HCT116 (cell line): ENCODE measurements at places on chromosomes 4 and X. TPM values are rescaled to one million over a fixed set of nuclear protein-coding genes. Genes with fewer than 3 reads are reported as not detected.

The NRK gene
- total RNA-seq, result 0.05 TPM

The SLC10A3 gene
- 16.2 TPM for total RNA-seq

The TMSB15A gene
- 17.0 TPM for total RNA-seq

The SYTL4 gene
- 8.8 TPM for total RNA-seq

The FAAH2 gene
- total RNA-seq, result 6.1 TPM

The UGT8 gene
- total RNA-seq, result 14.8 TPM

The CLDN2 gene
- 0.10 TPM for total RNA-seq

The NAT8L gene
- total RNA-seq, result 9.2 TPM

The UGT2B15 gene
- total RNA-seq, result 0.17 TPM

The CCKAR gene
- not detected for total RNA-seq

The SLC16A2 gene
- total RNA-seq, result 0.32 TPM

The PCSK1N gene
- total RNA-seq, result 0.22 TPM

The ARMCX1 gene
- 0.15 TPM for total RNA-seq

DNA sequence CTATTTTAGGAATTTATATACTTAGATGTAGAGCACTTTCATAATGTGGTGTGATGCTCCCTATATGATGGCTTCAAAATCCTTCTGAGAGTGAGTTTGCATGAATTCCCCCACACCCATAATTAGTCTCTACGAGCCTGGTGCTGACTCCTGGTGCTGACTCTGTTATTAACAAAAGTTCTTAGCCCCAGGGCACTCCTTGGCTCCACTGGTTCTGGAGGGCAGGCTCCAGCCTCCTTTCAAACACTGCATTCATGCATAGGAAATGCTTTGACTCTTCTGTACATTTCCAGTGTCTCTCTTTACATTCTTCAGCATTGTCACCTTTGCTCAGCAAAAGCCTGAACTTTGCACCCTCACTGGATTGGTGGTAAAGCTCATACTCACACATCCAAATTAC is 64.0 kb downstream of the LNX1 start:
- H3K27ac ChIP-seq, result no peak overlapping the region
- peaks cover 15% of the 10 kb centered on the region; the same call in 1 of the 2 replicates for H3K27me3 ChIP-seq
- no peak overlapping the region for H3K4me3 ChIP-seq
- no peaks in the 10 kb centered on the region for H3K4me1 ChIP-seq

- no peaks in the 10 kb centered on the region for H3K27me3 ChIP-seq
- DNase-seq, result peak; percentile 8
- H3K4me3 ChIP-seq, result no peak overlapping the region
- 0 out of 2 replicates have a peak overlapping the region, but pooled peaks have one; percentile 3 for H3K27ac ChIP-seq
Measured at GRCh38 chr4:154877110-154877760, 96.2 kb downstream of the RBM46 start.

DNA sequence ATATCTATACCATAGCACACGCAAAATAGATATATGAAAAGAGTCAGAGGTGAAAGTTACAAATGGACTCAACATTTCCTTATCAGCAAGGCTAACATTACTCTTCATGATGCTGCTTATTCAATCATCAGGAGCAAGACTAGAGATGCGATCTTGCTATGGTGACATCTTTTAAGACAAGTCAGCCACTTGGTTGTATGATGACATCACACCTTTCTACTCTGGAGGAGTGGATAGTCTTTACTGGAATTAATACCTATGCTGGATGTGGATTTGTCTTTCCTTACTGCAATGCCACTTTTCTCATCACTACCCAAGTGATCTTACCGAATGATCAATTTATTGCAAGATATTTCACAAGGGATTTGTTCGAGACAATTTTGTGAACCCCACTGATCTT is 87.0 kb upstream of the SPOCK3 start:
- DNase-seq, result no peak
- H3K27ac ChIP-seq, result no peak overlapping the region
- H3K36me3 ChIP-seq, result no peaks in the 10 kb centered on the region
- H3K4me3 ChIP-seq, result no peak overlapping the region
- H3K27me3 ChIP-seq, result no peaks in the 10 kb centered on the region
- no peaks in the 10 kb centered on the region for H3K4me1 ChIP-seq

DNA sequence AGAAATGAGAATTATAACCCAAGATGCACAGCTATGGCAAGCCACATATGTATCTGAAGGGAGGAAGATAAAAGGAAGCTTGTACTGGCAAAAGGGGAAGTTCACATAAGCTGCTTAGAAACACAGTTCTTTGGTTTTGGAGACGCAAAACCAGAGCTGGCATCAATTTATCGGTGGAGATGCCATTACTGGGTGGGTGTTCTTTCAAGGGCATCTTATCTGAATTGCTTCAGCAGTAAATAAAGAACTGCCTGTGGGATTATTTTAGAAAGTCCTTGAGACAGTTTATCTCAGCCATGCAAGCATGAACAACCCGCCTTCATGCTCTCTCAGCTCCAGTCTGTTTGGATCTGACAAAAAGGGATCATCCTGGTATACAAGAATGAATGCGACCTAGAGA is 60.8 kb downstream of the DDX60 start:
- H3K27ac ChIP-seq, result no peak overlapping the region
- H3K4me1 ChIP-seq, result no peaks in the 10 kb centered on the region
- no peaks in the 10 kb centered on the region for H3K27me3 ChIP-seq
- no peak for DNase-seq
- H3K36me3 ChIP-seq, result no peaks in the 10 kb centered on the region

- peak within 1 kb of the TSS; percentile 58 for H3K27ac ChIP-seq
- peak within 1 kb of the TSS; percentile 84 for H3K4me3 ChIP-seq
- peaks cover 20% of the 10 kb centered on the region for H3K4me1 ChIP-seq
- H3K27me3 ChIP-seq, result no peaks in the 10 kb centered on the region
- H3K36me3 ChIP-seq, result no peaks in the 10 kb centered on the region; the same call in 1 of the 2 replicates
- peak; percentile 84 for DNase-seq
Measured at GRCh38 chrX:46545111-46546005, at the start of gene ZNF674. TSS of gene ZNF674 (minus strand) at chrX:46545421. CDS start at chrX:46542087, 3,334 bp downstream.

- no peak for DNase-seq
- H3K27me3 ChIP-seq, result no peaks in the 10 kb centered on the region
- H3K4me3 ChIP-seq, result no peak overlapping the region
- H3K36me3 ChIP-seq, result no peaks in the 10 kb centered on the region
- H3K4me1 ChIP-seq, result no peaks in the 10 kb centered on the region
Measured at GRCh38 chr4:39227906-39228305, 45.6 kb downstream of the WDR19 start.

DNA sequence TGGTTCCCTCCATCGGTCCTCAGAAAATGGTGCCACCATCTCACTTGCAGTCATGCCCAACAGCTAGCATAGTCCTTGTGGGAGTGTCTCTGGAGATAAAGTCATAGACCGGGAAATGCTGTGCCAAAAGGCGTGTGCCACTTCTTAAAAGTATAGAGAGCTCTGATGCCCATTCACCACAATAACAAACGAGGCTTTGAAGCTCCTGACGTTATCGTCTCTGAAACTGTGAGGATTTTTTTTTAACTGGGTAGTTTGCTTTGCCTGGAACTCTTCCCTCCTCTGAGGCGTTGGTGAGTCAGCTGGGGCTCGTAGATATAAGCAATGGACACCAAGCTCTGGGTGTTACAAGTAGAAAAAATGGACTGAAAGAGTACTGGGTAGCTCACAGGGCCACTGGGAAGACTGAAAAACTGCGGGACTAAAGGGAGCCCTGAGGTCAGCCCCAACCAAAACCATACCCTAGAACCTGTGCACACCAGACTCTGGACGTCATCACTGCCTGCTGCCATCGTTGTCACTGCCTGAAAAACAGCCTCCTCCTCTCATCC is 89.4 kb upstream of the TRIM2 start:
- H3K27me3 ChIP-seq, result no peaks in the 10 kb centered on the region
- peak; percentile 69 for DNase-seq
- no peaks in the 10 kb centered on the region for H3K36me3 ChIP-seq
- H3K4me3 ChIP-seq, result 0 out of 2 replicates have a peak overlapping the region, but pooled peaks have one; percentile 6
- H3K27ac ChIP-seq, result peak overlapping the region; percentile 39
- H3K4me1 ChIP-seq, result peaks cover 26% of the 10 kb centered on the region

- H3K4me3 ChIP-seq, result no peak overlapping the region
- no peak for DNase-seq
- H3K27ac ChIP-seq, result no peak overlapping the region
- H3K4me1 ChIP-seq, result peaks cover 21% of the 10 kb centered on the region
Measured at GRCh38 chrX:10507181-10507580, 113.2 kb downstream of the MID1 start.

- DNase-seq, result peak; percentile 32
- no peak overlapping the region for H3K27ac ChIP-seq
- H3K27me3 ChIP-seq, result no peaks in the 10 kb centered on the region
Measured at GRCh38 chr4:102299354-102300107, 45.8 kb downstream of the SLC39A8 start.

GRCh38 chr4:6371812-6372211 is 100.6 kb downstream of the PPP2R2C start:
- H3K27ac ChIP-seq, result no peak overlapping the region
- H3K4me1 ChIP-seq, result no peaks in the 10 kb centered on the region
- peaks cover 5% of the 10 kb centered on the region; the same call in 1 of the 2 replicates for H3K36me3 ChIP-seq

- no peak overlapping the region for H3K27ac ChIP-seq
- no peaks in the 10 kb centered on the region for H3K36me3 ChIP-seq
- no peaks in the 10 kb centered on the region for H3K27me3 ChIP-seq
- H3K4me3 ChIP-seq, result no peak overlapping the region
- DNase-seq, result no peak
- H3K4me1 ChIP-seq, result peaks cover 9% of the 10 kb centered on the region
Measured at GRCh38 chr4:26936284-26937065, 75.8 kb downstream of the STIM2 start.

GRCh38 chr4:29009908-29010307 is 1710.3 kb upstream of the PCDH7 start:
- H3K27ac ChIP-seq, result no peak overlapping the region
- H3K4me1 ChIP-seq, result no peaks in the 10 kb centered on the region
- H3K4me3 ChIP-seq, result no peak overlapping the region
- no peaks in the 10 kb centered on the region for H3K36me3 ChIP-seq

DNA sequence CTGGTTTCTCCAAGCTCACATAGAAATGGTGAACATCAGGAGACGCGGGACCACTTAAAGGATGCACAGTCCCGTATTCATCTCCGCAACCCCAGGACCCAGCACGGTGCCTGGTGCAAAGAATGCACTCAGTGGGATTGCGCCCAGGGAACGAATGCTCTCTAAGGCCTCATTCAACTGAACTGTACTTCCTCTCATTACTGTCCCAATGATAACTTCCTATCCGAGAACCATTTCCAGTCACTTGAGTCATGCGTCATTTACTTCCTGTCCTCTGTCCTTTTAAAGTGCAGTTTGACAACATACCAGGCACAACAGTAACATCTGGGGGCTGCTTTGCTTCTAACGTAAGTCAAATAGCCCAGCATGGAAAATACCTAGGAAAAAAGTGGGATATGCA is 75.7 kb downstream of the RBM47 start:
- peaks cover 16% of the 10 kb centered on the region; the same call in 1 of the 2 replicates for H3K4me1 ChIP-seq
- H3K36me3 ChIP-seq, result no peaks in the 10 kb centered on the region
- H3K27ac ChIP-seq, result no peak overlapping the region
- H3K4me3 ChIP-seq, result no peak overlapping the region
- H3K27me3 ChIP-seq, result no peaks in the 10 kb centered on the region

DNA sequence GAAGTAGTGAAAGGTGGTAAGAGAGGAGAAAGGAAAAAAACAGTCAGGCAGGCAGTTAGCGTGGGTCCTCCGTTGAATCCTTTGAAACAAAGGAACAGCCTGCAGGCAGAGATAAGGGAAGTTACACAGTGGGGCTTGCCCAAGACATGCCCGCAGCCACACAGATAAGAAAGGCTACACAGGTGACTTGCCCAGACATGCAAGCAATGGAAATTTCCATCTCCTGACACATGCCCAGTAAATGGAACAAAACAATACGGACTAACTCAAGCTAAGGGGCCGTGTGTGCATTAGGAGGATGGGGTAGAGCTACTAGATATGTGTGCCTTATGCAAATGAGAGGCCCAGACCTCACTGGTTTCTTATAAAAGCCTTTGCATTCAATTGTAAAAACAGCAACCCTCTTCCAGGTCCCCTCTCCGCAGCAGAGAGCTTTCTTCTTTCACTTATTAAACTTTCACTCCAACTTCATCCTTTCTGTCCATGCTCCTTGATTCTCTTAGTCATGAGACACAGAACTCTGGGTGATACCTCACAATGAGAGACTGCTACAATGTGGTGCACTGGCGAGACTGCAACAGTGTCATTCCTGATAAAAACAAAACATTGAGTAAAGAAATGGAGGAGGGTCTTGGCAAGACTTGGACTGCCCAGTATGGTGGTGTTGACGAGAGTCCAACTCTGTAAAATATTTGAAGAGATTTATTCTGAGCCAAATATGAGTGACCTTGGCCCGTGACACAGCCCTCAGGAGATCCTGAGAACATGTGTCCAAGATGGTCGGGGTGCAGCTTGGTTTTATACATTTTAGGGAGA is 997.4 kb upstream of the PRKX start:
- H3K27me3 ChIP-seq, result no peaks in the 10 kb centered on the region
- no peaks in the 10 kb centered on the region for H3K4me1 ChIP-seq
- H3K27ac ChIP-seq, result no peak overlapping the region
- no peak overlapping the region for H3K4me3 ChIP-seq
- DNase-seq, result no peak

DNA sequence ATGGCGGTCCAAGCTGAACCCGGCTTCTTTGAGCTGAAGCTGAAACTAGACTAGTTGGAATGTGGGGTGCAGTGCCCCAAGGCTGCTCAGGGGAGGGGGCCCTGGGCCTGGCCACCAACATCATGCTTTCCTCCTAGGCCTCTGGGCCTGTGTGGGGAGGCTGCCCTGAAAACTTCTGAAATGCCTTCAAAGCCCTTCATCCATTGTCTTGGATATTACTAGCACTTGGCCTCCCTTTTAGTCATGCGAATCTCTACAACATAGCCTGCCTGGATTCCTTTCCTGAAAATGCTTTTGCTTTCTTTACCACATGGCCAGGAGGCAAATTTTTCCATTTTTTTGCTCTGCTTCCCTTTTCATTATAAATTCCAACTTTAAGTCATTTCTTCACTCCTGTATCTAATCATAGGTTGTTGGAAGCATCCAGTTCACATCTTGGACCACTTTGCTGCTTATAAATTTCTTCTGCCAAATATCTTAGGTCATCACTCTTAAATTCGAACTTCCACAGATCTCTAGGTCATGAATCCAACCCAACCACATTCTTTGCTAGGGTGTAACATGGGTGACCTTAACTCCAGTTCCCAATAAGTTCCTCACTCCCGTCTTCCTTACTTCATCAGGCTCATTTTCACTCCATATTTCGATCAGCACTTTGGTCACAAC is 103.4 kb downstream of the DDIT4L start:
- H3K4me3 ChIP-seq, result no peak overlapping the region
- no peaks in the 10 kb centered on the region for H3K36me3 ChIP-seq
- peaks cover 6% of the 10 kb centered on the region; the same call in 1 of the 2 replicates for H3K4me1 ChIP-seq
- H3K27me3 ChIP-seq, result no peaks in the 10 kb centered on the region

DNA sequence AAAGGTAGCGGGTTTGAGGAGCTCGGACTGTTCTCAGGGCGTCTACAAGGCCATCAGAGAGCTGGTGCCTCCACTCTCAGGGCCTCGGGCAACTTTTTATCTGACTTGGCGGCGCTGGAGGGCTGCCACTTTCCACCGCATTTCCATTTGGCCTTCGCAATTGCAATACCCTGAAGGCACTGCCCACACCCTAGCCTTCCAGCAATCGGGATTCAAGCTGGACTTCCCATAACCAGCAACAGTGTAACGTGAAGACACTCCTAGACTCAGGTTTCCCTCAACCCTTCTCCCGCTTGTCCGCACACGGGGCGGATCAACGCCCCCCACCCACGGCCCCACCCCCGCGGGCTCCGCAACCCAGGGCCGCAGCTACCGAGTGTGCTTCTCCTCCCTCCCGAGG is 50.2 kb upstream of the BCOR start:
- H3K4me3 ChIP-seq, result no peak overlapping the region
- no peaks in the 10 kb centered on the region for H3K27me3 ChIP-seq
- H3K4me1 ChIP-seq, result peaks cover 41% of the 10 kb centered on the region; the same call in 1 of the 2 replicates
